Ammon's horn (tissue), 1 donor: ENCODE measurements at places on chromosomes 4 and X.

- no peak for DNase-seq
Measured at GRCh38 chr4:70831293-70831692, 8.4 kb downstream of the GRSF1 start.

DNA sequence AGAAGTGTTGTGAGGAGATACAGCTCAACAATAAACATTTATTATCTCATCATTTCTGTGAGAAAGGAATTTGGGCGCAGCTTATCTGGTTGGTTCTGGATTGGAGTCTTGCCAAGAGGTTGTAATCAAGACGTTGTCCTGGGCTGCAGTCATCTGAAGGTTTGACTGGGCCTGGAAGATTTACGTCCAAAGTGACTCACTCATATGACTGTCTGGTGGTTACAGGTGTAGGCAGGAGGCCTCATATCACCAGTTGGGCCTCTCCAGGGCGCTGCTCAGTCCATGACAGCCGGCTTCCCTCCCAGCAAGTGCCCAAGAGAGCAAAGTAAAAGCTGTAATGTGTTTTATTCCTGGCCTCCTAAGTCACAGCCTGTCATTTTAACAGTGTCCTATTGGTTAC is 106.3 kb downstream of the USP46 start:
- no peak for DNase-seq

DNA sequence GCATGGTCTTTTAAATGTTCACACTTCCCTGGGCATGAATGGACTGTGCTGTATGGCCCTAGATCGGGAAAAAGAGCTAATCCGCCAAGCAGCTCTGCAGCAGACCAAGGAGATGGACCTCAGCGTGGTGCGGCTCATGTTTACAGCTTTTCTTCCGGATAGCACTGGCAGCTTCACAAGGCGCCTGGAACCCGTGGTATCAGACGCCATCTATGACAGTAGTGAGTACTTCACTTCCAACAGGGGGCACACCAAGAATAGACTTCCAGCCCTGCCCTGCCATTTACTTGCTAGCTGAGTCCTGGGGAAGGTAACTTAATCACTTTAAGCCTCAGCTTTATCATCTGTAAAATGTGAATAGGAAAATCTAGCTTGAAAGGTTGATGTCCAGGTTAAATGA is 77.7 kb downstream of the NFKB1 start:
- peak; percentile 15 for DNase-seq

- no peak for DNase-seq
Measured at GRCh38 chrX:38577738-38578137, 16.4 kb downstream of the TSPAN7 start.

DNA sequence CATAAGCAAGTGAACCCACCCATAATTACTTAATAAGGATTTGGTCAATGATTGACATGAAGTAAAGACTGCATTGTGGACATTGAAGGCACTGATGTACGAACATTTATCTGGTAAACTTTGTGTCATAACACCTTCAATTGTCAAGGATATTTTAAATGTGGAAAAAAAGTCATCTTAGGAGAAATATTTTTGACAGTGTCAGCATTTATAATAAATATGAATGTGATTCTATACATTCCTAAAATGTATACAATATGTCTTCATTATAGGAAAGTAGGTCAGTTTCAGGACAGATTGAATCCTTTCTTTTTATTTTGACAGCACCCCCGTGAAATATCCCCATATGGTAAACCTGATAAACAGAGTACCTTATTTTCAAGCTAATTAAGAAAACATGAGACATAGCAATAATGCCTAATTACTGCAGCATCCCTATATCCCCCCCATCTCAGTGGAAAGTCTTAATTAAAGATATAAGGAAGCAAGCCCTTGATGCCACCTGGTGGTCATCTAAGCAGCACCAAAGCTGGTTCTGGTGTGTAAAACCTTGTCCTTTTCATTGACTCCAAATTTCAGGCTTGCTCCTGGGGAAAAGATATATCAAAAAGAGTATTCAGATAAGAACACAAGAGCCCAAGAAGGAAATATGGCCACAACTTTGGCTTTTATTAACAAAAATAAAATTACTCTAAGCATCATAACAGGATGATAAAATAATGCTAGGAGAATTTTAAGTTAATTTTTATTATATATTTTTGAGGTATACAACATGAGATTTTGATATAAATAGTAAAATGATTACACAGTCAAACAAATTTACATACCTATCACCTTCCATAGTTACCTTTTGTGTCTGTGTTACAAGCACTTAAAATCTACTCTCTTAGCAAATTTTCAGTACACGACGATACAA is 379.7 kb downstream of the TLL1 start:
- DNase-seq = peak; percentile 13

GRCh38 chrX:71217298-71217697 is 5.7 kb upstream of the GJB1 start:
- no peak for DNase-seq

DNA sequence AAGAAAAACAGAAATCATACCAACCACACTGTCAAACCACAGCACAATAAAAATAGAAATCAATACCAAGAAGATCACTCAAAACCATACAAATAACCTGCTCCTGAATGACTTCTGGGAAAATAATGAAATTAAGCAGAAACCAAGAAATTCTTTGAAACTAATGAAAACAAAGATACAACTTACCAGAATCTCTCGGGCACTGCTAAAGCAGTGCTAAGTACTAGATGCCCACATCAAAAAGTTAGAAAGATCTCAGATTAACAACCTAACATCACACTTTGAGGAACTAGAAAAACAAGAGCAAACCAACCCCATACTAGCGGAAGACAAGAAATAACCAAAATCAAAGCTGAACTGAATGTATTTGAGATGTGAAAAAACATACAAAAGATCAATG is 33.2 kb downstream of the AWAT2 start:
- no peak for DNase-seq

DNA sequence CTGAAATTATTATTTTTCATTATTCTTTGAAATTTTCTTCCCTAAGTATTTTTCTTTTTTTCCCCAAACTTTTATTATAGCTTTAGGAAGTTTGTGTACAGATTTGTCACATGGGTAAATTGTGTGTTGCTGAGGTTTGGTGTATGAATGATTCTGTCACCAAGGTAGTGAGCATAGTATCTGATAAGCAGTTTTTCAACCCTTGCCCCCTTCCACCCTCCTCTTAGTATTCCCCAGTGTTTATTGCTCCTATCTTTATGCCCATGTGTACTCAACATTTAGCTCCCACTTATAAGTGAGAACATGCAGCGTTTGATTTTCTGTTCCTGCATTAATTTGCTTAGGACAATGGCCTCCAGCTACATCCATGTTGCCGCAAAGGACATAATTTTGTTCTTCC is 103.9 kb upstream of the MAGEB2 start:
- DNase-seq = no peak

DNA sequence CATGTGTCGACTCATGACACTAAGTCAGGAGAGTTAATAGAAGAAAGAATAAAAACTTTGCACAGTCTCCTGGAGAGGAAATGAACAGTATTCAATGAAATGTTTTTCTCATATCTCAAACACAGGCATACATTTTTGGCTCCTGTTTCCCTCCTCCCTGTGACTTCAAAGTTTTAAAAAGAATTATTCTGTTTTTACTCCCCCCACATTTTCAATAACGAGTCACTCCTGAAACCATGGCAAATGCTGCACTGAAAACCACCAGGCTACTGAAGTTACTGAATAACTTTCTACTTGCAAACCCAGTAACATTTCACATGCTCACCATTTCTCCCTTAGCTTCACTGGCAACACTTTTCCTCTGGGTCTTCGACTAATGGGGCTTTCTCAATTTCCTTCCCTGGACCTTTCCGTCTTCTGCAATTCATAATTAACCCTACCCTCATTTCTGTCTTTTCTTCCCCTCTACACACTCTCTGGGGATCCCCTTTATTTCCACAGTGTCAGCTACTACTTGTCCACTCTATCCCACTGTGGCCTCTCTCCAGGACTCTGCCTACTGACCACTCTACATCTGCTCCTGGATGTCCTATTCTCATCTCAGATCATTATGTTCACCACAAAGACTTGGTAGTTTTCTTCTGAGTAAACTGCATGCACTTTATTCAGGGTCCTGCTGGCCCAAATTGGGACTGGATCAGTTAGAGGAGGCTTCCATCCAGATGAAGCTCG is 225.8 kb upstream of the ETNPPL start:
- DNase-seq = no peak

- no peak for DNase-seq
Measured at GRCh38 chrX:42188730-42189129, 265.4 kb upstream of the CASK start.

DNA sequence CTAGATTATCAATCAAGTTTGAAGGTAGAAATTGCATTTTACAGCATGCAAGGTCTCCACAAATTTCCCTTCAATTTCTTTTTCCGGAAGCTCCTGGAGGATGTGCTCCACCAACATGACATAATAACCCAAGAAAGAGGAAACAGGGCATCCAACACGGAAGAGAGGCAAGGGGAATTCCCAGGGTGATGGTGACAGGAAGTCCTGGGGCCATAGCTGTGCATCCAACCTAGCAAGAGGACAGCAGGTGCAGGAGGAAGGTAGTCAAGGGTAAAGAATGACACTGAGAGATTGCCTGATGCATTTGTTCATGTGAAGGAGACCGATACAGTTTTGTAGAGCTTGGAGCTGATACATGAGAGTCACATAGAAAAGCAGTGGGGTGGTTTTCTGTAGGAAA is 115.7 kb upstream of the LSM6 start:
- no peak for DNase-seq

DNA sequence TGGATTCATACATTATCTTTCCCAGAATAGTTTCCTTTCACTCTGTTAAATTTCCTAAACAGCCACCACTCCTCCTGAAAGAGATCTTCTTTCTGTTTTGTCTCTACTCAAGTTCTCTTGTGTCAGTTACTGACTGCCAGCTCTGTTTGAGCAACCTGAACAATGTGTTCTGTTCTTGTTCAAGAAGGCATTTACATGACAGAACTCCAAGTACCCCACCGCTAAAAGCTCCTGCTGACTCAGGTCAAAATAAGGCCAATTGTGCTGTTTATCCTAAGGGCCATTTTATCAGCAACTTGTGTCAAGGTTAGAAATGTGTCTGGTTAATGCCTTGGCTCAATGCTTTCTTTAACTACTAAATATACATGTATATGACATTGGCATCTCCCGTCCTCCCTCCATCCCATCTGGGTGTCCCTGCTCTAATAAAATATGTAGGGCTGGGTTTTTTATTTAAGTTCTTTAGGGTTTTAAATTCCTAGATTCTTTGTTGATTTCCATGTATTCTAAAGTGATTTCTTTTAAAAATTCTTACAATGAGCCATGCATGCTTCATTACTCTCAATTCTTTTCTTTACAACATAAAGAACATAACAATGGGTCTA is 144.3 kb upstream of the PAQR3 start:
- peak; percentile 11 for DNase-seq

- no peak for DNase-seq
Measured at GRCh38 chr4:52052475-52052780, 1.3 kb downstream of the SPATA18 start.
